ENCODE measurements at places on chromosomes 5 and 9. TPM values are rescaled to one million over a fixed set of nuclear protein-coding genes. Genes with fewer than 3 reads are reported as not detected.

DNA sequence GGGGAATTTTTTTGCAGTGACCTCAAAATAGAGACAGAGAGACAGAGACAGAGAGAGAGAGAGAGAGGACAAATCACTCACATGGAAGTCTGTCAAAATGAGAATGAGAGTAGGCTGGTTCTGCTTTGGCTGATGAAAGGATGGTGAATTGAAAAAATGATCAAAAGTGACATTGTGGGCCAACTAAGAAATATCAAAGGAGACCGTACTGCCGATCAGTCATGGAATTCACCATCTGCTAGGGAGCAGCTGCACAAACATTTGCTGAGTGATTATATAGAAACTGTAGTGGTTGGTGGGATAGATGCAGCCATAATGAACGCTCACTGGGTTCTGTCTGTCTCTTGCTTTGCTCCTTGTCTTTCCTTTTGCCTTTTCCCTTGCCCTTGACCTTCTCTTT, 476.6 kb upstream of the SGCD start:
- DNase-seq: no peak

DNA sequence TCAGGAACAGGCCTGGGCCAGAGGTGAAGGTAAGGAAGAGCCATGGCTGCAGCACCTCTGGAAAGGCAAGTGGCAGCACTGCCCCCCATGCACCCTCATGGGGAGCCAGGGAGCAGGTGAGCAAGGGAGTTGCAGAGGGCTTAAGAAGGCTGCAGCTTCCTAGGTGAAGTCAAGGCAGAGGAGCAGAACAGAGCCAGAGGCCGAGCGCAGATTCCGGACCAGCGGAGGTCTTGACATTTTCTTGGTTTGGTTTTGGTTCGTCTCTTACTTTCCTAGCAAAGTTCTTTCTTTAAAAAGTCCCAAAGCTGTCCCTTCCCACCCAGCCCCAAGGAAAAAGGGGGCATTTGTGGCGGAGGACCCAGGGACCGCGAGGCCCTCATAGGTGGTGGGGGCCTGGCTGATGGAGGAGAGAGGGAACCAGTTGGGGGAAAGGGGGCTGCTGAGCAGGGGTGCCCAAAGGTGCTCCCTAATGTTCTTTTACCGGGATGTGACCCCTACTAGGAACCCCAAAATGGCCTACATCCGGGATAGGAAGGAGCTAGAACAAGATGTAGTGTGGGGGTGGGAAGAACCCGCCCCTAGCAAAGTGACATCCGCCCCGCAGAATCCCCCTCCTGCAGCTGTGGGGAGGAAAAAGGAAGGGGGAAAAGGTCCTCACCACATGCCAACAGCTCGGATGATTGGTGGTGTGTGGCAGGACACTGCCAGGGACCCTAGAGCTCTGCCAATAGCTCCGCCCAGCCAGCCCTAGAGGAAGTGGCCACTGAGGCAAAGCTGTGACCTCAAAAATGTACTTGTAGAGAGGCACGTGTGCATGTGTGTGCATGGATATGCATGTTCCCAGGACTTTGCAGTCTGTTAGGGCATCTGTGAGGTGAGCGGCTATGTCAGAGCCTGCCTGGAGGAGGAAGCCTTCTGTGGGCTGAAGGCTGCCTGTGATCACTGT, 914 bp upstream of the CD72 start:
- no peak for DNase-seq

Gene GPR151
- total RNA-seq: not detected

Gene HMMR
- total RNA-seq: 0.57 TPM

- DNase-seq: no peak
These were observed 1755.4 kb upstream of the ACO1 start for GRCh38 chr9:30628915-30629567.

GRCh38 chr9:124197177-124198095, 60.3 kb upstream of the NEK6 start:
- DNase-seq: no peak

- peak; percentile 91 for DNase-seq
These were observed 59.4 kb upstream of the TNFSF8 start for GRCh38 chr9:114989600-114990410.

- no peak for DNase-seq
These were observed 269.8 kb upstream of the CDH9 start for GRCh38 chr5:27308153-27308552.

DNA sequence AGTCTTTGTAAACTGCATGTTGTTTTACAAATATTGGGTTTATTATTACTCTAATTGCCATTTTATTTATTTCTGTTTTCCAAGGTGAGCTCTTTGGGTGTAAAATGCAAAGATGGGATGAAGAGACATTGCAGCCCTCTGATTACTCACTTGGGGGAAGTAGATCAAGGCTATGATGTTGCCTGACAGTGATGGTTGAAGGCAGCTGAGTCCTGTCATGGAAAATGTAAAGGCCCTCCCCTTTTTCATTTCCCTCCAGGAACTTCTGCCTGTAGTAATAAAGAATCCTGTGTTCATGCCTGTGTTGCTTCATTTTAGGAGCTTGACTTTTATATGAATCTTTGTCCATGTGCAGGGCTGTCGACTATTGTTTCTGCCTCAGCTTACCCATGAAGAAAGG, 605.4 kb upstream of the CLINT1 start:
- no peak for DNase-seq

DNA sequence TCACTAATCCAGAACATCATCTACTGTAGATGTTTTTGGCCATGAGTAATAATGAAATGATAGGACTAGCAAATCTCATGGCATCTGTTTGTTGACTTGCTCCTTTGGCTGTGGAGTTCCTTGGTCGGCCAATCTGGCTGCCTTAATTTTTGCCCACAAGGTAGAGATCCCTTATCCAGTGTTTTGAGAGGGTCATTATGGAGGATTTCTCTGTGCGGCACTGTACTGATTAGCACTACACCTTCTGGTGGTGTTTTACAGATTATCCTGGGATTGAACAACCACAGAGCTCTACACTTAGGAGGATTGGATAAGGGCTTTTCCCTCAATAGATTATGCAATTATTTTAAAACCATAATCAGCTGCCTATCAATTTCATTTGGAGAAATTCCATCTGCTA, 3.2 kb upstream of the ENHO start:
- no peak for DNase-seq

DNA sequence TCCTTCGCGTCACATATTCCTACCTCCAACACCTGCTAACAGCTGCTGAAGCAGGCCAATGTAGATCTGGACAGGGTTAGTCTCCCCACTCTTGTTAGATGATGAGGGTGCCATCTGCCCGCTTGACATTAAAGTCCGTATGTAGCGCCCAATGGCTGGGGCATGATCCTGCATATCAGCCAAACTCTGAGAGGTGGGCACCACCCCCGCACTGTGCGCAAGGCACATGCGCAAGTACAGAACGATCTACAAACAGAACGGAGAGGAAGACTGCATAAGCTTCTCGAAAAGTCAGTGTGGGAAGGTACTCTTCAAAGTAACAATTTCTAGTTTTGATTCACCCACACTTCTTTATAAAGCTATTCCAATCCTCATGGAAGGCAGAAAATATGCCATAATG, 69.8 kb downstream of the ECPAS start:
- DNase-seq: no peak

Gene KCNN2
- 10.2 TPM for total RNA-seq

DNA sequence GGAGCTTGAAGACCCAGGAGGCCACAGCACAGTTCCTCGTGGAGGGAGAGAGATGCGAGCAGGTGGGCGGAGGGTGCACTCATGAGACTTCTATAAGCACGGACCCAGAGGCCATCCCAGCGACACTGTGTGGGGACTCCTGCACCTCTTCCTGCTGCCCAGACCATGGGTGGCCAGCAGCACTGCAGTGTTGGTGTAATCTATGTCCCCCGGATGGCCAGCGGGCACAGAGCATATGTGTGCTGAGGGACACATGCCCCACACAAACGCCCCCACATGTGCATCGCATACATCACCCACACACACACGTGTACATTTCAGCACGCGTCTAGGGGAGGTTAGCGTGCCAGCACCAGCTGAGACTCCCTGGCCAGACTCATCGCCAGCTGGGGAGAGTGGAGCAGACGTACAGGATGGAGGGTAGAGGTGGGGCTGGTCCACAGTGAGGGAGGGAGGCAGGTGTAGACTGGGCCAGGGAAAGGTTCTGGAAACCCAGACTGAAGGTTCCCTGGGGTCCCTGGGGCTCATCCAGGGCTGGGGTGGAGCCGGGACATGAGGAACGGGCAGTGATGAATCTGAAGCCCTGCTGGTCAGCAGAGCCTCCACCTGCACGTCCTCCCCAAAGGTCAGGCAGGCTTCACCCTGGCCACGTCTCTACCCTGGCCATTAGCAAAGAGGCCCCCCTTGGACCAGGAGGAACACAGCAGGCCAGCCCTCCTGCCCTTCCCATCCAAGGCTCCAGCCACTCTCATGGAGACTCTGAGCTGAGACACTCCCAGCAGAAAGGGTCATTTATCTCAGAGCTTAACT, 27.6 kb downstream of the ADAMTS2 start:
- no peak for DNase-seq

DNA sequence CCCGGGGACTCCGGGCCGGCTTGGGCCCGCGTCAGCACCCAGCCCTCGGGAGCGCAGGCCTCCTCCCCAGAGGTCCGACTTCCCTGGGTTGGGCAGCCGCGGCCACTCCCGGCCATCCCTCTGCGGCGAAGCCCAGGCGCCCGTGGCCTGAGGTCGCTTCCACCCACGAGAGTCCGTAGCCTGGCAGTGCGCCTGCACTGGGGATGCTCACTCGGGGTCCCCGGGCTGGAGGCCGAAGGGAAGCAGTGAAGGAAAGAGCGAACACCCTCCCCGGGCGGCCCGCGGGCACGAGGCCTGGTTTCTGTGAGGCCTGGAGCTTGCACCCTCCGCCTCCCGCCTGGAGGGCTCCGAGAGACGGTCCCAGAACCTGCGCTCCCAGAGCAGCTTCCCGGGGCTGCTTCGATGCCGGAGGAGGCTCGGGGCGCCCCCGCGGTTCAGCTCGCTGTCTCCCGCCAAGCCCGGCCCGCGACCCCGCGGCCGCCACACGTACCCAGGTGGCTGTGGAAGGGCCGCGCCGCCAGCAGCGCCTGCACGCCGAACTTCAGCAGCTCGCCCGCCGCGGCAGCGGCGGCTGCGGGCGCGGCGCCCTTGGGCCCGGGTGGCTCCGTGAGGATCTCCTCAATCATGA, 607 bp downstream of the BARX1 start:
- no peak for DNase-seq

- DNase-seq: no peak
These were observed 135.8 kb downstream of the PCSK1 start for GRCh38 chr5:96297290-96297689.

Gene CLIC3
- not detected for total RNA-seq

- no peak for DNase-seq
These were observed 50.9 kb downstream of the MEGF9 start for GRCh38 chr9:120663380-120663779.

- no peak for DNase-seq
These were observed 76.6 kb downstream of the GOLM1 start for GRCh38 chr9:86022687-86023266.

DNA sequence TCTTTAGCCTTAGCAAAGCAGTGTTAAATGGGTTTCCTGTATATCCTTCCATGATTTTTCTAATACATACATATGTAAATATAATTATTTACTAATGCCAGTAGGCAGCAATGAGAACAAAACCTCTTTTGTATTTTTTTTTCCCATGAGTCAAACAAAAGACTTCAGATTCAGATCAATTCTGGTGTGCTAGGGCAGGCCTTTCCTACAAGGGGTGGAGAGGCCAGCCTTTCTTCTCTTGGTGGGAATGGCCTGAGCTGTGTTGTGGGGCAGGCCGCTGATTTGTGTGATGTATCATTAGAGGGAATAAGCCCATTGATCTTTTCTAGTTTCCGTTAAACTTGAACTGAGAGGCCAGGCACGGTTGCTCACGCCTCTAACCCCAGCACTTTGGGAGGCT, 115.5 kb upstream of the DMRT1 start:
- no peak for DNase-seq

DNA sequence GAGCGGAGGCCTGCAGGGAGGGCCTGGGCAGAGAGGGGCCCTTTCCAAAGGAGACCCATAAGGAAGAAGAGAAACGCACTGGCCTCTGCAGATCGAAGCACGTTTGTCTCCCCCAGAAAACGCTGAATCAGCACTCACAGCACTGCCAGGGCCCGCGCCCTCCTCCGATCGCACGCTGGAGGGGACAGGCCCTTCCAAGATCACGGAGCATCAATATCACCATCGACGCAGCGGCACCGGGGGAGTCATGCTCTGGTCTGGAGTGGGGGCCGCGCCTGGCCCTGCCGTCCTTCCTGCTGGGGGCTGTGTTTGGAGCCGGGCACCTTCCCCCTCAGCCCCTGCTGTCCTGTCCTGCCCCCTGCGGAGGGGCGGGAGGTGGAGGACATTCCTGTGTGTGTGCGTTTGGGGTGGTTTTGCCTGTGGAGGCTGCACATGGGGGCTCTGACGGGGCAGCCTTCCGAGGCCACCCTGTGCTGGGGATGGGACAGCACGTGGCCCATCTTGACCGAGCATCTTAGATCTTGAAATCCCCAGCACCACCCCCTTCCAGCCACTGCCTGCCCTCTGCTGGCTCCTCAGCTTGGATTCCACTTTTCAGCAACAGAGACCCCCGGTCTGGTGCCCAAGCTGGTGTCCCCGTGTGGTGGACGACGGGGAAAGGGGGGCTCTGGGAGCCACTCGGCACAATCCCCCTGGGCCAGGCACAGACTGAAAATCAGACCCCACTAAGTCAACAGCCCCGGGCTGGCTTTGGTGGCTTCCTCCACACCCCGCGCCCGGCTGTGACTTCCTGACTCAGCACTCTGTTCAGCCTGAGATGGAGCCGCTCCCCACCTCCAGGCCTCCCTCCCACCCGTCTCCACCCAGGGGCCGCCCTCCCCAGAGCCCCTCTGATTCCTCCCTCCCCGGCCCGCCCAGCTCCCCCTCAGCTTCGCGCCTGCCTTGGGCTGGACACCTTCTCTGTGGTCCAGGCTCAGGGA, 8.3 kb downstream of the TMEM250 start:
- no peak for DNase-seq

DNA sequence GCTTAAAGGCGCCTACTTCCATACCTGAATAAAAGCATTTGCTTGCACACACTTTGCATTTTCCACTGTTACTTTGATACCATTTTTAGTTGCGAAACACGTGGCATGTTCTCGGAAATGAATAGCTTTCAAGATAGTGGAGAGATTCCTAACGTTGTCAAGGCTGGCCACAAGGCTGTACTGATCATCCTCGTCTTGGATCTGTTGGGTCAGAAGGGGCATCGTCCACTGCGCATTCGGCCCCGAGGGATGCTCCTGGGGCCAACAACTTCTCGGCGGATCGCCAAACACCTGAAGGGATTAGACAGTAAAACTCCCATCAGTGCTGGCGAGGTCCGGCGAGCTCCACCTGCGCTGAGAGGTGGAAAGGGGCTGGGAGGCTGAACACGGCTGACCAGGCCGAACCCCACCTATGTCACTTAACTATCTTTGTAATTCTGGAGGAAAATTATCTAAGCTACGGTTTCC, 599 bp downstream of the RAD1 start:
- DNase-seq: no peak

Gene PHYHD1
- total RNA-seq: 10.4 TPM

Measured in esophagus muscularis mucosa (tissue), 4 donors.